ENCODE measurements at places on chromosomes 16 and 17.

- no peak for DNase-seq
Measured at GRCh38 chr17:72446118-72446517, 325.3 kb downstream of the SOX9 start.

DNA sequence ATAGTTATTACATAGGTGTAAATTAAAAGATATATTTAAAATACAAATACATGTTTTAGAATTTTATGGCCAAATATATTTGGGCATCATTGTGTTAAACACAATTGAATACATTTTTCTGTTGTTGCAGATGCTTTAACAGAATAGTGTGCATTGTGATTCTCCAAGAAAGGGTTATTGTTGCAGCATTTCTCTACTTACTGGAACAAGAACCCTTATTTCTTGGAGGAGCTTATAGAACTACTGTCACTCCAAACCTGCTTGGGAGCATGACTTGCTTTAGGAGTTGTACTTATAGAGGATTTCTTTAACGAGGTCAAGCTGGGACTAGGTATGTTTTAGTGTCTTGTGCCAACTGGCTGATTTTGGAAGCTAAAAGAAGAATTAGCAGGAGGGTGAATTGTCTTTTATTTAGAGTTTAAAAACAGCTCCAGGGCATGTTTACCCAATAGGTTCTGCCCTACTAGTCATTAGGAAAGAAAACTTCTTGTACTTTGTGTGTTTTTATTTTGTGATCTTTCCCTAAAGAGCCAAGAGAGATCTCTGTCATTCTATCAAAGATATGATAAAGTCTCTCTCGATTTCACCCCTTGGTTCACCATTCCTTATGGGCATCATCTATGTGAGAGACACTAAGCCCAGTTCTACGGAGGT, 279.8 kb upstream of the SALL1 start:
- DNase-seq = peak; percentile 2

- DNase-seq = no peak
Measured at GRCh38 chr17:51217946-51218345, 41.9 kb downstream of the MBTD1 start.

- DNase-seq = no peak
Measured at GRCh38 chr17:78305801-78306200, 54.1 kb downstream of the SOCS3 start.

DNA sequence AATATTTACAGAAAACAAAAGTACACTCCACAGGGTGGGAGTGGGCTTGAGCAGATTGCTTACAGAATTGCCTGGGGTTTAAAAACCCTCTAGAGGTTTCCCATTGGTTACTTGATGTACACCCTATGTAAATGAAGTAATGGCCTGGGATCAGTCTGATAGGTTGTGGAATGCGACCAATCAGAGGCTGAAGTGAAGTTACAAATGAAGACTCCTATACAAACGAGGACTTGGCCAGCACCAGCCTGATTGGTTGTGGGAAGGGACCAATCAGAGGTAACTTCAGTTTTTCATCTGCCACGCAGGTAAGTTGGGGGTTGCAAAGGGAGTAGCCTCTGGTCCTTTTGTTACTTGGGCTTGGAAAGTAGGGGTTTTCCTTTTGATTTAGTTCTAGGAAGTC, 8.8 kb downstream of the EEF2K start:
- DNase-seq = no peak

DNA sequence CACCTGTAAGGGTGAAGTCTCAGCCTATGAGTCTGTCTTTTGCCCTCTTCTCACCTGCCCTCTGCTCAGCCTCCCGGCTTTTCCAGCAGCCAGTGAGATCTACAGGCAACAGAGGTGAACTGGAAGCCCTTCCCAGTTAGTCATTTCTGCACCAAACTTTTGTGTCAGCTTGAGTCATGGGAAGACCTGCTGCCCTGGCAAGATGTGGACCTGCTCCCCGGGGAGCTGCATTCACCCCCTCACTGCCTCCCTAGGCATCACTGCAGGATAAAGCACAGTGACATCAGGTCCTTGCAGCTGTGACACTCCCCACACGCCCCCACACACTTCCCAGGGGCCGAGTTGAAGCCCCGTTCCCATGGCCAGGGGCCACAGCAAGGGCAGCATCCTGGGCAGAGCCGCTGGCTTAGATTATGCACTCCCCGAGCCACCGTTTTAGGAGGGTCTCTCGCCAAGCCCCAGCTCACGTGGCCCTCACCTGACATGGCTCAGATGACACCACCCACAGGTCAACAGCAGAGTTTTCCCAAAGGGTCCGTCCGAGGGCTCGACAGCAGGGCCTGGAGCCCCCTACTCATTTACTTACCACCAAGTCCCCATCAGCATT, 6.5 kb upstream of the ABR start:
- DNase-seq = peak; percentile 42

GRCh38 chr16:29815032-29815721, 775 bp upstream of the PAGR1 start:
- DNase-seq = no peak

GRCh38 chr17:4490109-4490591, 8.5 kb upstream of the SPNS2 start:
- no peak for DNase-seq

GRCh38 chr16:19776147-19776546, 58.1 kb downstream of the IQCK start:
- no peak for DNase-seq

DNA sequence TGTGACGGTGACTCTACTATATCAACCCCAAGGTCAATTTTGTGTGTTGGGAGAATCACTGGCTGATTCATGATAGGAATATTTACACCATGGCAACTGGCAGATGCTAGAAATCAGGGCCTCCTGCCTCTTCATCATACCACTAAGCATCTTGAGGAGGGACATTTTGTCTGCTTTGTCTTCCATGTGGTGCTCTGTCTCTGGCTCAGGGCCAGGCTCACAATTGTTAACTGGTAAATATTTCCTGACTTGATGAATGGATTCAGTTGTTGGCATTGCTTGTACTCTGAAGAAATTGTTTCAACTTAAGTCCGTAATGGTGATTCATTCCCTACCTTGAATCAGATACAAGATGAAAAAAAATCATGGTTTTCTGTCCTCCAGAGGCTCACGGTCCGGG, 292.7 kb downstream of the HAPSTR1 start:
- DNase-seq = no peak

GRCh38 chr16:3839402-3840184, 40.9 kb downstream of the CREBBP start:
- no peak for DNase-seq

DNA sequence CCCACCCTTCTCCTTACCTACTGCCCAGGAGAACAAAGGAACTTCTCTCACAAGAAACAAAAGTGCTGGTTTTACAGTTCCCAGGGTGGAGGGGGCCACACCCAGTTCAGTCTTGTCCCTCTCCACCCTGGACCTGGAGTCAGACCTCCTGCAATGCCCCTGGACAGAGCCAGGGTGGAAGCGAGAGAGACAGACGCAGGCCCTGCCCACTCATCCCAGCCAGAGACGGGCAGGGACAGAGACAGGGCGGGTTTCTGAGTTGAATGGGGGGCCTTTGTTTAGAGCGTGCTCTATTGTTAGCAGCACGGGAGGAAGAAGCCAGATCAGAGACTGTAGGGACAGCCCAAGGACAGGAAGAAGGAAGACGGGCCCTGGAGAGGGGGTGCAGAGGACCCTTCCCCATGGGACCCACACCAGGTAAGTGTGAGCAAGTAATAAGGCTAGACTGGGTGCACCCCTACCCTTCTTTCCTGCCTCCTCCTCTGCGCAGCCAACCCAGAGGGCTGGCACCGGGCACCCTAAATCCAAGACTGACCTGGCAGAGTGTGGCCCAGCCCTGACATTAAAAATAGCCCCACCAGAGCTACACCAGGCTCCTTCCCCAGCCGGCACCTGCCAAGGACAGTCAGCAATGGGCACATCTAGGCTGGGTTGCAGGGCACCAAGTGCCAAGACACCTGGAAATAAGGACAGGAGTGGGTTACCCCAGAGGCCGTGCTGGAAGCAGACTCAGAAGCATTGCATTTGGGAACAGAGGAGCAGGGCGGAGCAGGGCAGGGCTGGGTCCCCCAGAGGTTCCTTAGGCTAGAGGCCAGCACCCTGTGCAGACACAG, 10.9 kb downstream of the JUP start:
- DNase-seq = no peak

DNA sequence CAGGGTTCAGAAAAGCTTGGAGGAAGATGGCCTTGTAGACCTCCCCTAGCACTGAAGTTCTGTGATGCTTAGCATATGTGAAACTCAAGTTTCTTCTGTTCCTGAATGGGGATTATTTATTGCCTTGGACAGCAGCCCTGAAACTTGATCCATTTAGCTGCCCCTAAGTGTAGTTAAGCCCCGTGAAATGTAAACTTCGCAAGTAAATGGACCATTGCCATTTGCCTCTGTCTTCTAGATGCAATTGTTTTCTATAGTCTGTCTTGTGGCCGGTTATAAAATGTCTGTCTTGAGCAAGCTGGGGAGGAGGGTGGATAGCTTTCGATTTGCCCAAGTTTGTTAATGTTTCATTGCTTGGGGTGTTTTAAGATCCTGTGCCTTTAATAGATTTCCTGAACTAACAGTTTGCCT, 261.8 kb downstream of the CDH13 start:
- peak; percentile 16 for DNase-seq

DNA sequence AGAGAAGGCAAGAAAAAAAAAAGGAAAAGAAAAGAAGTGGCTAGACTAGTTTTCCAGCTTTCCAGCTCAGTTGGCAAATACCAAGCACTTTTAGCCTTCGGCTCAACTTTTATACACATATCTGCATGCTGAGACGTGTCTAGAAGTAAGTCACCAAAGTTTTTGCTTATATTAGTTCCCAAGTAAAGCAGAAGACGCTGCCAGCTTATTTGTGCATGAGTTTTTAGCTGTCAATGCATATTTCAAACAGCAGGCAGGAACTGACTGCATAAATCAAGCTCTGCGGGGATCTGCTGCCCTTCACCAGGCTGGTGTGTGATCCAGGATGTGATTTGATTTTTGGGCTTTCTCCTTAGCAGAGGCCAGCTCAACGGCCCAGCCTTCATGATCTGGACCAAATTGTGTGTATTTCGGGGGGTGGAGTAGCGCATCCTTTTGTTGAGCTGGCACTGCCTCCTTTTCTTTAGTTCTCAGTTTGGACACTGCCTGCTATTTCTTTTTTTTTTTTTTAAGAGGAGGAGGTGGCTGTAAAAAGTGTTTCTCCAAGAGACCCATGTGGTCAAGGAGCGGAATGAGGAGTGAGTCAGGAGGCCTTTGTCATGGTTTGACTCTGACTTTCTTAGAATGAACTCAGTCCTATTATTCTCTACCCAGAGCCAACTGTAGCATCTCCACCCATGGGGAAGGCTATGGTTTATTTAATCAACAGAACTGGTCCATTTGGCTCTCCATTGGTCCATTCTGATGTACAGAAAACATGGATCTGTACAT, 162.6 kb upstream of the XYLT1 start:
- DNase-seq = peak; percentile 1

GRCh38 chr17:28334171-28334570, 1.1 kb downstream of the IFT20 start:
- DNase-seq = no peak

DNA sequence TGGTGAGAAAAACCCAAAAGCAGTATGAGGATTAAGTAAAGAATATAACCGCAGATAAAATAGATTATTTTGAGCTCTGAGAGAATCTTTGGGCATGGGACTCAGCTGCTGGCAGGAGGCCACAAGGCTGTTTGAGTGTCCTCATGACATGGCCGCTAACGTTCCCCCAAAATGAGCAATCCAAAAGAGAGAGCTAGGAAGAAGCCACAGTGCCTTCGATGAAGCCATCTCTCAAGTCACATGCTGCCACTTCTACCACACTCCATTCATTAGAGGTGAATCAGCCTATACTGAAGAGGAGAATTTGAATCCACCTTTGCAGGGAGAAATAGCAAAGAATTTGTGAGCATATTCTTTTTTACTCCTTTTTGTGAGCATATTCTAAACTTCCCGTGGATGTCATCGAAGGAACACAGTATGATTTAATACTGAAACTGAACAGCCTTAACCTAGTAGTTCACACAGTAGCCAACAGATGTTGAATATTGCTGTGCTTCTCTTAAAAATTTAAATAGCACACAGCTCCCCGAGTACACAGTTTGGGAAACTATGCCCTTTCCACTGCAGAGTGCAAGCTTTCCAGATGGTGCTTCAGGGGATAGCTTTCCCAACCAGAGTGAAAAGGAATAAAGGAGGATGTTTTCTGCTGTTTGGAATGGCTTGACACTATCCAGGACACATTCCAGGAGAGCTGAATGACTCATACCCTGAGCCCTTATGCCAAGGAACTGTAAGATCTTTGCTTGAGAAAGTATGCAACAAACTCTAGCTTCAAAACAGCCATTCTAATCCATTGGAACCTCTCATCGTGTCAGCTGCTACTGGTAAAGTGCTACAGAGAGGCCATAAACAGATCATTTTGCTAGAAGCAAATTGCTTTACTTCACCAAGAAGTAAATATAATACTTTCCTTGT, 33.9 kb downstream of the ANKFY1 start:
- DNase-seq = peak; percentile 94

GRCh38 chr17:38451030-38451839, 23.0 kb downstream of the ARHGAP23 start:
- DNase-seq = peak; percentile 68

- peak; percentile 80 for DNase-seq
Measured at GRCh38 chr16:47644166-47644565, 183.0 kb downstream of the PHKB start.

- DNase-seq = no peak
Measured at GRCh38 chr17:57313097-57313835, 56.9 kb downstream of the MSI2 start.

GRCh38 chr16:81279392-81279791, 35.4 kb upstream of the GAN start:
- DNase-seq = no peak

DNA sequence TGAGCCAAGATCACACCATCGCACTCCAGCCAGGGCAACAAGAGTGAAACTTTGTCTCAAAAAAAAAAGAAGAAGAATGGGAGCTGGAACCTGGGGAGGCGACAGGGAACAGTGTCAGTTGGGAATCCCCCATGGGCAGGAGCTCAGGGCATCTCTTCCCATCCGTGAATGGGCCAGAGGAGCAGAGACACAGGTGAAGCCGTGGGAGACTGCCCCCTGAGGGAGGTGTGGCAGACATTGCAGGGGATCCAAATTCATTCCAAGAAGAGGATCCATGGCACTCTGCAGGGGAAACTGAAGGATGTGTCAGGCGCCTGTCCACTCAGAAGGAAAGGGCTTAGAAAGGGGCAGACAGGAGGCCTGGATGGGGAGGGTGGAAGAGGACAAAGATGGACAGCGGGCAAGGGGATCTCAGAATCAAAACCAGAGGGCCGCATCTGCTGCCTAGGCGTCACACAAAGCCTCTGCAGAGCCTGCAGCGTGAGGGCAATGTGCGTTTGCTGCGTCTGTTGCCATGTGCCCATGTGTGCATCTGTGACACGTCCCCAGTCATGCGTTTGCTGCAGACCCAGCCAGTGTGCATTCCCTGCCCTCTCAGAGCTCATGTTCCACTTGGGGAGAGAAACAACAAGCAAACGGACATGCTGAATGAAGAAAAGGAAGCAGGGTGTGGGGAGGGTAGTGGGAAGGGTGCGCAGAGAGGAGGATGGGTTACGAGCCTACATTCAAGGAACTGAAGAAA, 30.6 kb upstream of the TNRC6C start:
- no peak for DNase-seq
